ENCODE measurements at places on chromosomes 7 and 10. TPM values are rescaled to one million over a fixed set of nuclear protein-coding genes. Genes with fewer than 3 reads are reported as not detected.

The POU6F2 gene
- not detected for total RNA-seq

The CYP26C1 gene
- under 0.01 TPM for total RNA-seq

The CTAGE15 gene
- total RNA-seq, result 0.14 TPM

The ANXA8 gene
- 1.4 TPM for total RNA-seq

The GIMAP6 gene
- 0.14 TPM for total RNA-seq

The NIPSNAP2 gene
- total RNA-seq, result 30.0 TPM

The HECW1 gene
- 3.1 TPM for total RNA-seq

The ADAM8 gene
- total RNA-seq, result 0.71 TPM

The SPDYE2B gene
- not detected for total RNA-seq

The CALY gene
- not detected for total RNA-seq

The GARIN1A gene
- 0.43 TPM for total RNA-seq

The COL17A1 gene
- total RNA-seq, result 0.74 TPM

The ATRNL1 gene
- total RNA-seq, result 0.18 TPM

The MMP21 gene
- under 0.01 TPM for total RNA-seq

The GPER1 gene
- total RNA-seq, result 1.00 TPM

The TRIP6 gene
- total RNA-seq, result 64.0 TPM

The CARD11 gene
- total RNA-seq, result 0.43 TPM

The C10orf67 gene
- 0.14 TPM for total RNA-seq

The AKR1B1 gene
- 237 TPM for total RNA-seq

The MNX1 gene
- total RNA-seq, result not detected

The PPP1R17 gene
- not detected for total RNA-seq

The CRHR2 gene
- not detected for total RNA-seq

The UCN3 gene
- total RNA-seq, result not detected

The AKR1C2 gene
- 13.5 TPM for total RNA-seq

The PIK3AP1 gene
- total RNA-seq, result 0.74 TPM

The PODXL gene
- total RNA-seq, result 0.83 TPM

The SORBS1 gene
- 1.5 TPM for total RNA-seq

The EN2 gene
- under 0.01 TPM for total RNA-seq

The CLDN3 gene
- total RNA-seq, result not detected

The PTEN gene
- total RNA-seq, result 169 TPM

The HOXA3 gene
- total RNA-seq, result 1.8 TPM

The HOXA4 gene
- total RNA-seq, result 0.14 TPM

The ARID5B gene
- 84.9 TPM for total RNA-seq

The HSPA12A gene
- 12.1 TPM for total RNA-seq

The MRLN gene
- not detected for total RNA-seq

The GFRA1 gene
- total RNA-seq, result 1.6 TPM

The COPG2 gene
- 31.7 TPM for total RNA-seq

The PPP1R3C gene
- 190 TPM for total RNA-seq

The HMX2 gene
- total RNA-seq, result not detected
